ENCODE measurements at places on chromosomes 1 and 21. TPM values are rescaled to one million over a fixed set of nuclear protein-coding genes. Genes with fewer than 3 reads are reported as not detected.
A peak's percentile ranks its signal among the peaks of the same experiment; 100 is the strongest.

DNA sequence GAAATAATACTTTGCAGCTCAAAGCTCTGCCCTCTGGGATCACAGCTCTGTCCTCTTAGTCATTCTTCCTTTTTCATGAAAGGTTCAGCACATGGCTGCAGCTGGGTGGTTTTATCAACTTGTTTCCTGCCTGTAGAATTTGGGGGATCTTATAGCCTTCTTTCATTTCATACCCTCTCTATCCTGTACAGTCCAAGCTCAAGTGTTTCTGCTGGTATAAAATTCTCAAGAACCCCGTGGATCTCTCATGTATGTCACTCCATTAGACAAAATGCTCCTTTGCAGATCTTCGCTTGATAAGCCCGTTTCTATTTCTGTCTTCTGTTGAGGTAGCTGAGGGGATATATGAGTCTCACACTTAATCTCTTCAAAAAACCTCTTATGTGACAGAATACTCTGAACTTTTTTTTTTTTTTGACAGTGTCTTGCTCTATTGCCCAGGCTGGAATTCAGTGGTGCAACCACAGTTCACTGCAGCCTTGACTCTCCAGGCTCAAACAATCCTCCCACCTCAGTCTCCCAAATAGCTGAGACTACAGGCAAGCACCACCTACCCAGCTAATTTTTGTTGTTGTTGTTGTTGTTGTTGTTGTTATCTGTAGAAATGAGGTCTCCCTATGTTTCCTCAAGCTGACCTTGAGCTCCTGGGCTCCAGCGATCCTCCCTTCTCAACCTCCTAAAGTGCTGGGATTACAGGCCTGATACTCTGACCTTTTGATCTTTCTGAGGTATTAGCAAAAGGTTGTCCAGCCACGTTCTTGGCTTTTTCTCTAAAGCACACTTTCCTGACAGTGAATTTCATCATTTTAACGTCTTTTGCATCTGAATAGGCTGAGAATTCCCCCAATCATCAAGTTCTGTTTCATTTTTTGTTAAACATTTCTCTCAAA, 24.6 kb upstream of the COL9A2 start:
- DNase-seq, result no peak

DNA sequence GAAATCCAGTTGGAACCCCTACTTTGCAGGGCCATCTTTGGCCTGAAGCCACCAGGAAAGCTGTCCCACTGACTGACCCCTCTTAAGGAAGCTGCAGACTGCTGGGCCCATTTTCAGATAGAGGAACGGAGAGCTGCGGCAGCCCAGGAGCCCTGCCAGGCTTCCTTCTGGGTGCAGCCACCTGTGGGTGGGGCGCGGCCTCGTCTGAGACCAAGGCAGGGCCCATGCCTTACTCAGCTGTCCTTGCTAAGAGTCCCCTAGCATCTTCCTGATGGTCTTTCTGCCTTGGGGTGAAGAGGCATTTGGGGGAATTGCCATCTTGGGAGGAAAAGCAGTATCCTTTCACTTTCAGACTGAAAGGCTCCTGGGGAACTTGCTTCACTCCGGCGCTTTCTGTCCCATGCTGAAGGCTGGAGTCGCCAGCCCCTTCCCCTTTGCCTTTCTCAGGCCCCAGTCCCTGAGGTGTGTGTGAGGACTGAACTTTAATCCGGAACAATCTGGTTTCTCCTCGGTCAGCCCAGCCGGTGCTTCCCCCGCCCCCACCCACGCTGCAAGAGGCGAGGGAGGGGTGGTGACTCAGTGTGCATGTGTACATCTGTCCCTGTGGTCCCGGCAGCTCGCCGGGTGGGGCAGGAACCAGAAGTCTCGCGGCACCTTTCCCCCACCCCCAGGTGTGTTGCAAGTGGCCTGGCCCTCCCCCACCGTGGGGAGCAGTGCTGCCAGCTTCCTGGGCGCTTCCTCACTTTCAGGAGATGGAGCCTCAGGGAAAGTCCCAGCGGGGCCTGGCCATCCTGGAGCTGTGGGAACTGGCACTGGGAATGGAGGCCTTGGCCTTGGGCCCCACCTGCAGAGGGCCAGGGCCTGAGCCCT, 5.1 kb downstream of the ZC3H12A start:
- DNase-seq, result peak; percentile 96

The TPTE gene
- not detected for total RNA-seq

- no peak for DNase-seq
Observed at GRCh38 chr1:156508955-156509234, 8.3 kb upstream of the MEF2D start.

The LAMC2 gene
- total RNA-seq, result 7,314 TPM

GRCh38 chr1:223748773-223749733, 36.7 kb downstream of the CAPN2 start:
- peak; percentile 35 for DNase-seq

DNA sequence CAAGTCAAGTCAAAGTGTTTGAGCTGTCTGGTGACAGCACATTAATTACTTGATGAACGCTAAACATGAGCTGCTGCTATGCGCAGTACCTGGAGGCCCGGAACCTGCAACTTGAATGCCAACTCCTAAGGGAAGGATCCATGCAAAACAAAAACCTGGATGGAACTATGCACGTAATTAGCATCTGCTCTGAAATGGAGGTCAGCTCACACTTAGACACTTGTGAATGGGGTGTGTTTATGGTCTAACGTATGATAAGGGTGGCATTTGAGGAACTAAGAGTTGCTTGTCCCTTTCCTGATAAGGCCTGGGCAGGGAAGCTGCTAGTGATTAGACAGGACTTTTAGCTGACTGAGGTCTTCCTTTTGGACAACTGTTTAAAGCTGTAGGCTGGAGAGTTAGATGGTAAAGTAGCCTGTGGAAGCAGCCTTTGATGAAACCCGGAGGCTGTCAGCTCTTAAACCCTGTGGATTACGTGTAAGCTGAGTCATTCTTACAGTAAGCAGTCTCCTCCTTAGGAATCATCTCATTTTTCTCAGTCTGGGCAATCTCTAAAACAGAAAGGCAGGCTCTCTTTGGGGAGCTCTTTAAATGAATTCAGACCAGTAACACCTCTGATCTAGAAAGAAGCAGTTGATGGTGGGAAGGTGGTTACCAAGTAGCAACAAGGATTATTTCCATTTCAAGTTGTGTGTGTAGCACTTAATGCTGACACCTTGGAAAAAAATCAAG, 6.8 kb downstream of the TENT5C start:
- DNase-seq, result peak; percentile 65

DNA sequence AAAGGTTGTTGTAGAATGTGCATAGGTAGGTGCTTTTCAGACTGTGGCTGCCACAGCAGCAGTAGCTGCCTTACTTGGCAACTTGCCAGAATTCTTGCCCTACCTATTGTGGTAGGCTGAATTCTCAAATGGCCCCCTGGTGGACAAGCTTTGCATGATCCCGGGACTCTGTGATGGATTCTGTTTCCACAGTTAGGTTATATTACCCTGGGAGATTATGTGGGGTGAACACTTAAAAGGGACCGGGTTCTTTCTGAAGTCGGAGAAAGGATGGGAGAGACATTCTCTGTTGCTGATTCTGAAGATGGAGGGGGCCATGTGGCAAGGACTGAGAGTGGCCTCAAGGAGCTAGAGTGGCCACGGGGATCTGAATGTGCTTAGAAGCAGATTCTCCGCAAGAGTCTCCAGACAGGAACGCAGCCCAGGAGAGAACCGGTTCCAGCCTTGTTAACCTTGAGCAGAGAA, 32.1 kb upstream of the KCNE1 start:
- peak; percentile 63 for DNase-seq
